Ovary (tissue), 10 donors: ENCODE measurements at places on chromosomes 5 and 9. TPM values are rescaled to one million over a fixed set of nuclear protein-coding genes. Genes with fewer than 3 reads are reported as not detected.

The MCTP1 gene
- total RNA-seq: 2.6 TPM

The CD72 gene
- total RNA-seq: 1.1 TPM

The IRGM gene
- not detected for total RNA-seq

The SLC2A6 gene
- total RNA-seq: 1.2 TPM

The ALDH1A1 gene
- total RNA-seq: 183 TPM

GRCh38 chr5:145483212-145483611 lies 351.9 kb downstream of the PRELID2 start:
- DNase-seq: no peak

GRCh38 chr5:83517688-83518085 lies 46.1 kb downstream of the VCAN start:
- no peak for DNase-seq

DNA sequence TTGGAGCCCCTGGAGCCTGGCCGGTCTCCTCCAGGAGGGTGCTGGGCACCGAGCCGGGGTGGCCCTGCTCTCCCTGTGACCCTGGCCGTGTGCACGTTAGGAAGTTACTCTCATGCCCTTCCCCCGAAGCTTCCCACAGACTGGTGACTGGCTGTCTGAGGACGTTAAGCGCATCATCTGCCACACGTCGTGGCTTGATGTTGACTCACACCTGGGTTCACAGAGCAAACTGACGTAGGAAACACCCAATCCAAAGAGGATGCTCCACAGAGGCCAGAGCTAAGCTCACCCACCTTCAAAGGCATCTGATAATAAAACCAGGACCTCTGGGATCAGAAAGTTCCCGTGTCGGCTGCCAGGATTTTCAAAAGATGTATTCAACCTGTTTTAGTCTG lies 152.9 kb upstream of the PHYKPL start:
- no peak for DNase-seq

DNA sequence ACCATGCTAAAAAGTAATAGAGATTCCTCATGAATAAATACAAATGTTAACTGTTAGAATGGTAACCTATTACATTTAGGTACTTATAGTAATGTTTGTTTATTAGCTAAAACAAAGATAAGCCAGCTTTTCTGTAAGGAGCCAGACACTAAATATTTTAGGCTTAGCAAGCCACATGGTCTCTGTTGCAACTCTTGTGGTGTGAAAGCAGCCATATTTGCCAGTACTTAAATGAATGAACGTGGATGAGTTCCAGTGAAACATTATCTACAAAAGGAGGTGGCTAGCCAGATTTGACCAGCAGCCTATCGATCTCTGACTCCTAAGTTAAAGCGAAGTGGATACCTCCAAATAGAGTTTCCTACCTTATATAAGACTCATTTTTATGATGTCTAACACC lies 331.6 kb downstream of the CDH12 start:
- no peak for DNase-seq

DNA sequence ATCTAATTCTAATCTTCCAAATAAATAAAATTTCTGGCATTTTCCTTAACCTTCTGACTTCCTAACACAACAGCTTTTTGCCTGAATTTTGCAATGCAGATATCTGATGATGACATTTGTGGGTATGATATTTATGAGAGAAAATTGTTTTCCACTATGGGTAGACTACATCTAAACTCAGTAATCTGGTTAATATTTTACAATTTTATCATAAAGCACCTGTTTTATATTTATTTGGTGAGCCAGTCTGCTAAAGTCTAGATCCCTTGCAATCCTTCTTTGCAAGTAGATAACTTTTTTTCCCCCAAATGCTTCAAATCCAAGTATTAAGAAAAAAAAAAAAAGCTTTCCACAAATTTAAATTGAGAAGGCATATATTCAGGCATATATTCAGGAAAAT lies 246.2 kb upstream of the DAB2 start:
- DNase-seq: no peak

GRCh38 chr9:97710356-97711222 lies 13.4 kb upstream of the XPA start:
- no peak for DNase-seq

DNA sequence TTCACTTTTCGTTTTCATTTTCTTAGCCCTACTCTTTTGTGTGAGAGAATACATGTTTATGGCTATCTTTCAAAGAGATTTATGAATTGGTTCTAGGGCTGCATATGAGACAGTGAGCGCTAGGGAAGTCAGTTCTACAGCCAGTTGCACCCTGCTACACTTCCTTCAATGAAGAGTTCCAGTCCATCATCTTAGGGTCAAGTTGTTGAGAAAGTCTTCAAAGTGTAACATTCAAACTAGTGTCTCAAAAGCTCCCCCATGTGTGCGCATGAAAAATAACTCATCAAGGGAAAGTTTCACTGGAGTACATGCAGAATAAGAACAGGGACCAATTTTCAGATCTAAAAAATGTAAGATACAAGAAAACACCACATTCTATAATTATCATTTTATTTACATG lies 317.2 kb downstream of the DEPDC1B start:
- DNase-seq: no peak

GRCh38 chr5:176740131-176740701 lies 70.1 kb upstream of the UNC5A start:
- DNase-seq: no peak

GRCh38 chr5:139640421-139641115 lies 7.6 kb upstream of the CXXC5 start:
- DNase-seq: no peak

GRCh38 chr9:122394265-122395125 lies 23.7 kb downstream of the PTGS1 start:
- DNase-seq: peak; percentile 40

GRCh38 chr9:89440548-89440947 lies 57.4 kb downstream of the SEMA4D start:
- DNase-seq: no peak

GRCh38 chr9:123167474-123167873 lies 100.9 kb downstream of the STRBP start:
- no peak for DNase-seq

- no peak for DNase-seq
Measured at GRCh38 chr9:7103367-7103766, 345.6 kb downstream of the KDM4C start.

DNA sequence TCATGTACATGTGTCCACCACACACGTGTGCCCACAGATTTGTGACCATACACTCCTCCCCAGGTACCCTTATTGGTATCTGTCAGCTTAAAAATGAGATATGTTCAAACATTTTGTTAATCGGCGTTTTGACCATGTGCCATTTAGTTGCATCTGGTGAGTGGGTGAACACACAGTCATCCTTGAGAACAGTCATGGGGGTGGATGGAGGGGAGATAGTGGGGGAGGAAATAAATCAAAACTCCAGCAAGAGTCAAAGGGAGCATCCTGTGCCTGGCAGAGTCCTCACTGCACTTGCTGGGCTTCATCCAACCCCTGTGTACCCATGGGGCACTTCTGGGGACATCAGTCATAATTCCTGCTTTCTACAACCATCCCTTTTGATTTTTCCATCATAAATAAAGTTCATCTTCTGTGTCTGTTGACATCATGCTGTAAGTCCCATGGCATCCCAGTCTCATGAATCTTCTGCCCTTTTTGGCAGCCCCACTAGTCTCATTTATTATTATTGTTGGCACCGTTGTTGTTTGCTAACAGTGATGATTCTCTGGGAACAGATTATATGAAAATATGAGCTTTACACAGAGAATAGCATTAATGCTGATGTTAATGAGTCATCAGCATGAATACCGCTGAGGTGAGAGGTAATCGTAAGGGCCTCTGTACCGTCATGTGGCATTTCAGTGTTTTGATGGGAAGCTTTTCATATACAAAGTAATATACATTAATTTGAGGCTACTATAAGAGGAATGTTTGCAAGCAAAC lies 24.4 kb upstream of the CLK4 start:
- no peak for DNase-seq

DNA sequence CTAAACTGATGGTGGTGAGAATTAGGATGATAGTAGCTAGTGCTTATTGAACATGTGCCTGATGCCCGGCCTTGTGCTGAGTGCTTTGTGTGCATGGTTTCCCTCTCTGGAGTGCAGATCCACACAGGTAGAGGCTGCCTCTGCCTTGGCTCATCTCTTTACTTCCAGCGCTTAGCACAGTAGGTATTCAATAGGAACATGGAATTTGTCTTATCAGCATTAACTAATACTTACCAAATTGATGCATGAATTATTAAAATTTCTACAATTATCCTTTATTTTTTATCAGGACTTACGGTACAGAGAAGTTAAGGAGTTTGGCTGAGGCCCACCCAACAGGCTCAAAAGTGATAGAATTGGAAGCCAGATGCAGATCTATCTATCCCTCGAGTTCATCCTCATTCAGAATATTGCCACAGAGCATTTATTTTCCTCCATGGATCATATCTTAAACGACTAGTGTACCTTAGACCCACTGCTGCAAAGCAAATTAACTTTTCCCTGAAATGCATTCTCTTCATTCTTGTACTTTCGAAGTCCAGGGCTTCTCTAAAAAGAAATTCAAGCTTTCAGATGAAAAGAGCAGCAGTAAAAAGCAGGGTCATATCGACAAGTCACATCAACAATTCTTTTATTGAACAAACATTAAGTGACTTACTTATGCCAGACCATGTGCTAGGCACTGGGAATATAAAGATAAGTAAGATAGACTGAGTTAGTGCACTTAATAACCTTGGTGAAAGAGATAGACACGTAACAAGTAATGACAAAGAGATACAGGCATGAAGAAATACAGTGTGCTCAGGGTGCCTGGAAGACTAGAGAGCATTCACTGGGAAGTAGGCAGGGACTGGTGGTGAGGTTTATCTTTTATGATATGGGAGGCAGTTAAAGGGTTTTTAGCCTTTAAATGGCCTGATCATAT lies 290.0 kb downstream of the ARRDC3 start:
- no peak for DNase-seq

DNA sequence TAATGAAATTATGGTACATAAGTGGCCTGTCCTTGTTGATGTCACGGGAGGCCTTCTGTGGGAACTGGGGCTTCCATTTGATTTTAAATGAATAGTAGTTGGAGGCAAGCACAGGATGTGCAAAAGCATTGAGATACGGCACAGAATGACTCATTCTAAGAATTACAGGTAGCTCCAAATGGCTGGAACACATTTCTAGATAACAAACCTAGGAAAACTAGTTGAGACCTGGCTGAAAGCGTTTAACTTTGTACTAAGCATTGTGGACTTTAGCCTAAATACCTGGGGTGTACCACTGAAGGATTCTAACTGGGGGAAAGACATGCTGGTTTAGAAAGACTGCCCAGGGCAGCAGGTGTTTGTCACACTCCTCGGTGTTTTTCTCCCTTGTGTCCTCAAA lies 9.4 kb downstream of the SKP2 start:
- DNase-seq: no peak

DNA sequence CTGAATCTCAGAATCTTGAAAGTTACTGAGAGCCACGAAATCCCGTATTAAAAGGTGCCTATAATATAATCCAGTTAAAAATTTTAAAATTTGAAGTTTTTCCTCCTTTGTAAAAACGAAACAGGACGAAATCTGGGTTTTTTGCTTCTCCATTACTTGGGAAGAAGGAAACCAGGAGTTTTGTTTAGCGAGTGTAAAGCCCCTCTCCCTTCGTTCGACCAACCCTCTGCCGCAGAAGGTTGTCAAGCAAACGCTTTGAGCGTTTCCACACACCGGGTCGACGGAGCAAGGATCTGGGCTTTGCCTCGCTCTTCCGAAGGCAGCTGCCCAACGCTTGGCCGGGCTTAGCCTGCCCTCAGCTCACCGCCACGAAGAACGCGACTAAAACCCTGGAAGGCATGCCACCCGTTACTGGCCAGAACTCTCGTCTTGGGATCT lies 1.6 kb upstream of the FOXE1 start:
- DNase-seq: no peak

- no peak for DNase-seq
Measured at GRCh38 chr9:84759300-84759750, 89.8 kb downstream of the NTRK2 start.

GRCh38 chr5:127660047-127660733 lies 11.3 kb downstream of the CTXN3 start:
- no peak for DNase-seq

GRCh38 chr5:93819668-93820067 lies 78.3 kb upstream of the POU5F2 start:
- DNase-seq: no peak

DNA sequence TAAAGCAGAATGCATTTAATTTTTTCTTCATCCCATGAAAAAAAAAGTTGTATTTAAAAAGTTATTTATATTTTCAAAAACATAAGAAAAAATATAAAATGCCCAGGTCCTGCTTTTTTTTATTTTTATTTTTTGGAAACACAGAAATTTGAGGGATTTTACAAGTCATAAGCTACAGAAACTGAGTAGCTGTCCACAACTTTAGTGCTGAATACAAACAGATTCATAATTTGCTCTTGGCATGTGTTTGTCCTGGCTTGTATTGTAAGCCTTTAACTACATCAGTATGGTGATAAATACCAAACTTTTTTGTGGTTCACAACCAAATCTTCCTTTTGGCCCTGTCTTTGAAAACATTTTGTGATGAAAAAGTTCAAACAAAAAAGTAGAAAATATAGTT lies 7.5 kb upstream of the PLCXD3 start:
- no peak for DNase-seq

DNA sequence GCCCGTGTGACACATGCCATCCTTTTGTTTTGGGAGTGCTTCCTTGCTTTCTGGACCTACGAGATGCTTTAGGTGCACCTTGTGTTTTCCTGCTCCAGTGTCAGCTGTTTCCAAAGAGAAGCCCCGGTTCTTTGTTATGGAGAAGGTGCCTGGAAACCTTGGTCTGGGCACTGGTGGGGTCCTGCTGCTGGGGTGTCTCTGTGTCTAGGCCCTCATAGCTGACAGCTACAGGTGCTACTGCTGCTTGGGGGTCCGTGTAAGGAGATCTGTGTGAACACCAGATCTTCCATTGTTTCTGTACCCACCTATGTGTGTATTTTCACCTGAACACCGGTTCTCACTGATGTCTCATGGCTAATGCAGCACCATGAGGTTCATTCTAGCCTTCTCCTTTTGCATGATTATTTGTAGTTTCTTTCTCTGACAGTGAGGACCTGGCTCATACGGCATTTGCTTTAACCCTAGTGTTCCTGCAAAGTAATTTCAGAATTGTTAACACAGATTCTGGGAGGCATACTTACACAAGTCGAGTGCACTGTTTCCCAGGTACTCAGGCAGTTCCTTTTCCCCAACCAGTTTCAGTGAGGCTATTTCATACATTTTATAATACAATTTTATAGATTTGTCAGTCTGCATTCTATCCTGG lies 13.2 kb upstream of the FAM120AOS start:
- no peak for DNase-seq

DNA sequence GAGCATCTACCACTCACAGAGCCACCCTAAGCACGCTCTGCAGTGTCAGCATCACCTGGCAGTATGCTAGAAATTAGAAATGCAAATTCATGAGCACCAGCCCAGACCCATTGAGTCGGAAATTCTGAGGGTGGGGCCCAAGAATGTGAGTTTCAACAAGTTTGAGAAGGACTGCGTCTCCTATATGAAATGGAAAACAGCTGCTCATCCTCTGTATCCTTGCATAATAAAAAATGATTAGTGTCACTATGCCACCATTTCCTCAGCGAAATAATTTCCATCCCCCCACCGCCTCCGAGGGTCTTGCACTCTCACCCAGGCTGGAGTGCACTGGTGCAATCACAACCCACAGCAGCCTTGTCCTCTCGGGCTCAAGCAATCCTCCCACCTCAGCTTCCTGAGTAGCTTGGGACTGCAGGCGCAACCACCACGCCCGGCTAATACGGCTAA lies 1.3 kb upstream of the IQGAP2 start:
- DNase-seq: no peak
